Neural progenitor cell (in vitro differentiated cells): ENCODE measurements at places on chromosomes 2 and 18. TPM values are rescaled to one million over a fixed set of nuclear protein-coding genes. Genes with fewer than 3 reads are reported as not detected.

DNA sequence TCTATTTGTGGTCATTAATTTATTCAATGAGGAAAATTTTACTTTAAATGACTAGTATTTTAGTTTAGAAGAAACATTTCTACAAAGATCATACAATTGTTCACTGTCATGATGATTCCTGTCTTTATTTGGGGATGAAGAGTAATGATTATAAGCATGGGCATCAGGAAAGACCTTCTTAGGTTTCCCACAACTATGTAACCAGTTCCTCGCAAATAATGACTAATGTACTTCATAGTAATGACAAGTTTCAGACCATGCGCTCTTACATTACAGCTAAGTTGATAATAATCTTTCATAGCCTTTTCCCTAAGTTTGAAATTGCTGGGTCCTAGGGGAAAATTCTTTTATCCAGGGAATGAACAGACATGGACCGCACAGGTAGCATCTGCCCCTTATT lies 90.5 kb downstream of the MYO5B start:
- H3K36me3 ChIP-seq: no peaks in the 10 kb centered on the region
- no peak overlapping the region for H3K4me3 ChIP-seq
- DNase-seq: no peak
- H3K27ac ChIP-seq: no peak overlapping the region
- H3K27me3 ChIP-seq: no peaks in the 10 kb centered on the region

NGEF gene
- total RNA-seq: 3.2 and 4.3 TPM in 2 replicates

DNA sequence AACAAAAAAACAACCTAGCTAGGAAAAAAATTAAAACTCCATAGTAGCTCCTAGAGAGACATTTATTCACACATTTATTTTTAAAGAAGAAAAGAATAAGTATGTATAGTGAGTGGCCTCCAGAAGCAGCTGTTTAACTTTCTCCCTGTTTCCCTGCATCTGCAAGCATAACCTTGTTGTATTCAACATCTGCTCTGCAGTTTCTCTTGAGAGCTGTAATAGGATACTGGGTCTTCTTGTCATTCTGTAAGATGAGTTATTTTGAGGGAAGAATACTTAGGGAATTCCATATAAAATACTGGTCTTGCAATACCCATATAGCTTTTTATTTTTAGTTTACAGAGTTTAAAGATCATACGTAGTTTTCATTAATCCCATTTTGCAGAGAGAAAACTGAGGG lies 246.6 kb downstream of the LRRTM1 start:
- no peaks in the 10 kb centered on the region for H3K36me3 ChIP-seq
- no peak overlapping the region for H3K4me3 ChIP-seq
- peaks cover 40% of the 10 kb centered on the region for H3K4me1 ChIP-seq

TRIM43B gene
- total RNA-seq: not detected in 2 replicates

- no peaks in the 10 kb centered on the region for H3K36me3 ChIP-seq
- no peaks in the 10 kb centered on the region for H3K4me1 ChIP-seq
- H3K4me3 ChIP-seq: no peak overlapping the region
- H3K27ac ChIP-seq: no peak overlapping the region
Measured at GRCh38 chr2:109125593-109126500, 3.2 kb upstream of the SH3RF3 start.

DNA sequence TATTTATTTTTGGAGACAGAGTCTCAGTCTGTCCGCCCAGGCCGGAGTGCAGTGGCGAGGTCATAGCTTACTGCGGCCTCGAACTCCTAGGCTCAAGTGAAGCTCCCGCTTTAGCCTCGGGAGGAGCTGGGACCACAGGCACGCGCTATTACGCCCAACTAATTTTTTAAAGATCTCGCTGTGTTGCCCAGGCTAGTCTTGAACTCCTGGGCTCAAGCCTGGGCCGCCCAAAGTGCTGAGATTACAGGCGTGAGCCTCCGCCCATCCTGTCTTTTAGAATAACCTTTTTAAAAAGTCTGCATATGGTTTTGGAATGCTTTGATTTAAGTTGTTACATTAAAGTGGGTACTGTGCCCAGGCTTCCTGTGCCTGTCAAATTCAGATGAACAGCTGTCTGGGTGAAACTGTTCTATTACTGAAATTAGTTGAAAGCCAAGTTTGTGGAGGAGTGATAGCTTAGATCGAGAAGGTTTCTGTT lies 944 bp downstream of the RAB3GAP1 start:
- no peaks in the 10 kb centered on the region for H3K27me3 ChIP-seq
- peak; percentile 4 for DNase-seq
- no peak overlapping the region for H3K27ac ChIP-seq
- H3K4me3 ChIP-seq: peak overlapping the region; percentile 77
- peaks cover 6% of the 10 kb centered on the region for H3K4me1 ChIP-seq

DNA sequence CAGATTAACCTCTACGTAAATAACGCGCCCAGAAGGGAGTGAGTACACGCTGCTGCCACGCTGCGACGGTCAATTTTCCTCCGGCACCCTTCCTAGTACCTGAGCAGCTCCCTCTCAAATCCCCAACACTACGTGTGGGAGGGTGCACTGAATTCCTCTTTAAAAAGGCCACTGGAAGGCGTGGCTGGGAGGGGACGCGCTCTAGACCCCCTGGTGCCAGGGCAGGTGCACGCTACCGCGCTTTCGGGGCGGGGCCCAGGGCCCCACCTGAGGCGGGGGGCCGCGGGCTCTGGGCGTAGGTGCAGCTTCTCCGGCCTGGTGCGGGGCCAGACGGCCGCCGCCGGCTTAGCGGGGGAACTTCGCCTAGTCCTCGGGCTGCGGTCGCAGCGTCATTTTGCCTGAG lies 668 bp upstream of the ANKRD12 start:
- H3K27ac ChIP-seq: no peak overlapping the region
- H3K4me1 ChIP-seq: peaks cover 13% of the 10 kb centered on the region
- H3K4me3 ChIP-seq: peak overlapping the region; percentile 95
- peaks cover 9% of the 10 kb centered on the region for H3K36me3 ChIP-seq
- H3K27me3 ChIP-seq: no peaks in the 10 kb centered on the region

COX5B gene
- 148 and 181 TPM in 2 replicates for total RNA-seq

GRCh38 chr2:64846177-64846576 lies 143.0 kb upstream of the SLC1A4 start:
- no peak overlapping the region for H3K27ac ChIP-seq
- no peaks in the 10 kb centered on the region for H3K36me3 ChIP-seq
- no peaks in the 10 kb centered on the region for H3K27me3 ChIP-seq
- peaks cover 31% of the 10 kb centered on the region for H3K4me1 ChIP-seq

AGXT gene
- not detected in 2 replicates for total RNA-seq

TTC31 gene
- total RNA-seq: 22.6 and 41.1 TPM in 2 replicates

DNA sequence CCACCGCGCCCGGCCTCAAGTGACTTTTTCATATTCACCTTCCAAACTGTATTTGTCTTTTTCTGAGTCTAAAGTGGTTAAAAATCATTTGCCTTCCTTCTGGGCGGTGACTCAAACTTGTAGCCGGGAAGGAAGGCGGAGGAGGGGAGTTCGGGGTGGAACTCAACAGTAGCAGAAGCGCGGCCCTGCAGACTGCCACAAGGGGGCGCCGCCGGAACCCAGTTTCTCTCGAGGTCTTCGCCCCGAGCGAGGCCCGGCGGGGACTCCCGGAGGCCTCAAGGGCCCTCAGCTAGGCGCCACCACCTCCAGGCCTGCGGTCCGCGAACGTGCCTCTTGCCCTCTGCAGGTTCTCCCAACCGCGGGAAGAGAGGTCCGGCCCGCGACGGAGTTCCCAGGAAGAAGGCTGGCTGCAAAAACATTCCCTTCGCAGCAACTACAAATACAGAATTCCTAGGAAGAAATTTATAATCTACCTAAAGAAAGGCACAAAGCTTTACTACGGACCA lies 16.8 kb upstream of the ITM2C start:
- H3K36me3 ChIP-seq: no peaks in the 10 kb centered on the region
- peaks cover 13% of the 10 kb centered on the region for H3K27me3 ChIP-seq
- no peaks in the 10 kb centered on the region for H3K4me1 ChIP-seq

- no peak for DNase-seq
- H3K4me3 ChIP-seq: no peak overlapping the region
- H3K36me3 ChIP-seq: no peaks in the 10 kb centered on the region
- no peak overlapping the region for H3K27ac ChIP-seq
- H3K27me3 ChIP-seq: no peaks in the 10 kb centered on the region
- H3K4me1 ChIP-seq: peaks cover 17% of the 10 kb centered on the region
Measured at GRCh38 chr2:111034146-111034545, 86.6 kb upstream of the BCL2L11 start.

- no peaks in the 10 kb centered on the region for H3K27me3 ChIP-seq
- H3K4me3 ChIP-seq: no peak overlapping the region
- H3K36me3 ChIP-seq: no peaks in the 10 kb centered on the region
- no peak overlapping the region for H3K27ac ChIP-seq
- DNase-seq: no peak
Measured at GRCh38 chr18:55136258-55136657, 177.0 kb upstream of the CCDC68 start.

PFN4 gene
- total RNA-seq: 0.21 and 0.43 TPM in 2 replicates

HMSD gene
- 0.19 and 0.88 TPM in 2 replicates for total RNA-seq

- H3K4me3 ChIP-seq: no peak overlapping the region
- H3K36me3 ChIP-seq: no peaks in the 10 kb centered on the region
- no peak overlapping the region for H3K27ac ChIP-seq
- peaks cover 7% of the 10 kb centered on the region for H3K27me3 ChIP-seq
- no peak for DNase-seq
Measured at GRCh38 chr2:240146627-240147278, 6.3 kb upstream of the OTOS start.

ASAP2 gene
- total RNA-seq: 26.1 and 31.7 TPM in 2 replicates

GRCh38 chr2:201093573-201093972 lies 21.8 kb downstream of the NDUFB3 start:
- no peaks in the 10 kb centered on the region for H3K27me3 ChIP-seq
- DNase-seq: no peak
- no peak overlapping the region for H3K4me3 ChIP-seq
- no peak overlapping the region for H3K27ac ChIP-seq

ZNG1B gene
- total RNA-seq: 40.4 and 68.9 TPM in 2 replicates

IGFBP5 gene
- total RNA-seq: 150 and 249 TPM in 2 replicates

LDLRAD4 gene
- 0.28 and 0.65 TPM in 2 replicates for total RNA-seq

DNA sequence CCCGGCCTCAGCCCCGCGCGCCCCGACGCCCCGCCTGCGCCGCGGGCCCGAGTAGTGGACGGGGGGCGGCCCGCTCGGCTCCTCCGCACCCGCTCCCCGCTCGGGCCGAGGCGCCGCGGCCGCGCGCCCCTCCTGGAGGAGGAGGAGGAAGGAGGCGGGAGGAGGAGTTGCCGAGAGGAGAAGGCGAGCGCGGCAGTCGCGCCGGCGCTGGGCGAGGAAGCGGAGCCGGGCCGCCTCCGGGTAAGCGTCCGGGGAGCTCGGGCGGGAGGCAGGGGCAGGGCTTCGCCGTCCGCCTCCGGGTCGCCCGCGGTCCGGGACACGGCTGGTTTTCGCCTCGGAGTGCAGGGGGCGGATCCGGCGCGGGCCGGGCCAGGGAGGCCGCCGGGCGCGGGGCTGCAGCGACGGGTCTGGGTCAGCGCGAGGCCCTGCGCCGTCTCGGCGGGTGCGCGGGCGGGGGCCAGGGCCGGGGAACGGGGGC lies at the start of gene SOCS6:
TSS of gene SOCS6 (plus strand) at position 195 of the 478 bp plus-strand sequence. CDS start 35,624 bp downstream, outside the sequence.
- peak within 1 kb of the TSS; percentile 93 for H3K27ac ChIP-seq
- H3K4me3 ChIP-seq: peak within 1 kb of the TSS; percentile 77
- H3K4me1 ChIP-seq: peaks cover 18% of the 10 kb centered on the region

DNA sequence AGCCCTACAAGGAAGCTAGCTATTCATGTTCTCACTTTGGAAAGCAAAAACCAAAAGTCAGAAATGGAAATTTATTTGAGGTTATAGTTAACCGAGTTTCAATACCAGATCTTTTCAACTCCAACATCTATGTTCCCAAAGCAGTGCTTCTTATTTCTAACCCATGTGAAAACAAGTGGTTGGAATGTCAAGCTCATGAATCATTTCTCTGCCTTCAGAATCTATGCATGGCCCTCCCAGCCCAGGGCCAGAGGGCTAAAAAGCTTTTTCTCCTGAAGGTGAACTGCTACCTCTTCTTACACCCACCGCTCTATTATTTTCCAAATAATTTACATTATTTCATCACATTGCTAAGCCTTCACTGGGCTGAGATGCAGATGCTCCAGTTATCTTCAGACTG lies 158.4 kb downstream of the SP3 start:
- DNase-seq: no peak
- H3K27me3 ChIP-seq: no peaks in the 10 kb centered on the region
- H3K36me3 ChIP-seq: no peaks in the 10 kb centered on the region
- H3K4me1 ChIP-seq: peaks cover 9% of the 10 kb centered on the region
- H3K4me3 ChIP-seq: no peak overlapping the region

TTN gene
- total RNA-seq: 0.53 and 1.3 TPM in 2 replicates

ROCK2 gene
- 22.3 and 36.1 TPM in 2 replicates for total RNA-seq

GRCh38 chr2:42663828-42664227 lies 95.4 kb downstream of the MTA3 start:
- peaks cover 10% of the 10 kb centered on the region for H3K4me1 ChIP-seq
- no peaks in the 10 kb centered on the region for H3K36me3 ChIP-seq
- no peaks in the 10 kb centered on the region for H3K27me3 ChIP-seq
- H3K27ac ChIP-seq: no peak overlapping the region
- no peak for DNase-seq
- H3K4me3 ChIP-seq: no peak overlapping the region

GRCh38 chr2:162037028-162037795 lies 36.8 kb downstream of the DPP4 start:
- peak; percentile 41 for DNase-seq
- peaks cover 35% of the 10 kb centered on the region for H3K4me1 ChIP-seq
- H3K27ac ChIP-seq: peak overlapping the region; percentile 18
- H3K27me3 ChIP-seq: no peaks in the 10 kb centered on the region

- H3K27me3 ChIP-seq: no peaks in the 10 kb centered on the region
- DNase-seq: no peak
- no peak overlapping the region for H3K27ac ChIP-seq
Measured at GRCh38 chr2:189150033-189150432, 29.5 kb downstream of the COL5A2 start.

- H3K27me3 ChIP-seq: no peaks in the 10 kb centered on the region
- no peak overlapping the region for H3K27ac ChIP-seq
- no peak overlapping the region for H3K4me3 ChIP-seq
Measured at GRCh38 chr2:230664844-230665243, 47.8 kb upstream of the CAB39 start.

DNA sequence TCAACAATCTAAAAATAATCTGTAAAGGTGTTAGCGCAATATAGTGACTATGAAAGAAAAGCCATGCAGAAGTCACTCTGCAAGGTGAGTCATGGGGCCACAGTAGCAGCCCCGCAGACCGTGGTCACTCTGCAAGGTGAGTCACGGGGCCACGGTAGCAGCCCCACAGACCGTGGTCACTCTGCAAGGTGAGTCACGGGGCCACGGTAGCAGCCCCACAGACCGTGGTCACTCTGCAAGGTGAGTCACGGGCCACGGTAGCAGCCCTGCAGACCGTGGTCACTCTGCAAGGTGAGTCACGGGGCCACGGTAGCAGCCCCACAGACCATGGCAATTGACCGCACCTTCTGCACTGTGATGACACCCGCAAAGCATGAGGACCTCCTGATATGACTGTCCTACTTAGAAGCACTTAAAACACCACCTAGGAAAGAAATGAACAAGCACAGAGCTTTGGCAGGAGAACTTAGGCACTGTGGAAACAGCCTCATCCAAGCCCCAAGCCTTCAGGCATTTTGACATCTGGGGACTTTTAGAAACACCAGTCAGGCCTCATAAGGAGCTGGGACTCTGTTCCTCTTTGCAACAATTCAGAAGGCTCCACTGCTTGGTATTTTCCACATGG lies 70.1 kb downstream of the LDLRAD4 start:
- H3K4me1 ChIP-seq: no peaks in the 10 kb centered on the region
- no peaks in the 10 kb centered on the region for H3K27me3 ChIP-seq

SLC14A1 gene
- not detected in 2 replicates for total RNA-seq

- H3K4me3 ChIP-seq: no peak overlapping the region
- H3K36me3 ChIP-seq: no peaks in the 10 kb centered on the region
- no peak for DNase-seq
Measured at GRCh38 chr2:151544449-151544848, 134.7 kb downstream of the RIF1 start.

LTBP1 gene
- 50.5 and 61.9 TPM in 2 replicates for total RNA-seq
